ENCODE measurements at places on chromosomes 1 and 21.

- DNase-seq: peak; percentile 1
Measured at GRCh38 chr1:46102769-46103476, 29.5 kb downstream of the PIK3R3 start.

DNA sequence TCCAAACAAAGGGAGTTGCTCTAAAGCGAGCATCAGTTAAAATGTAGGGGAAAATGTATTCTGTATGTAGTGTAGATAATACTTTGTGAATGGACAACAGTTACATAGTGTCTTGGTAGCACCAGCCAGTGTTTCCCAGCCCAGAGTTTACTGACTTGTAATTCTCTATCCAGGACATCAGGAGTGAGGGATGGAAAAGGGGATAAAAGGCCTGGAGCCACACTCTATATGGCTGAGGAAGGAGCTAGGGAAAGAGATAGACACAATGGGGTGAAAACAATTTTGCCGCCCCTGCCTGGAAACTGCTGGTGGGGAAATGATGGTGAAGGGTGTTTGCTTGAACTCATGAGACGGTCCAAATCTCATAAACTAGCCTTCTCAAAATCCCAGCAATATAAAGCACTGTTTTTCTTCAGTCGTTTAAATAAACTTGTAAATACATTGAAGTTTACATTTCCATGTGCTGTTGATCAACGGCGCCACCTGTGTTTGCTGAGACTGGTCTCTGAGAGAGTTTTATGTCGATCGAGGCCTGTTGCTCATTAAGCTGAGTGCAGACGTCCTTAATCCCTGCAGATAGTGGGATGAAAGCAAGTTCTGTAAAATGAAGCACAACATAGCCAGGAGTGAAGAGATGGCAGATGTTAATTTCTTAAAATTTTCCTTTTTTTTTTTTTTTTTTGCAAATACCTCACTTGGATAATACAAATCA, 27.9 kb upstream of the AGO1 start:
- DNase-seq: no peak

- DNase-seq: no peak
Measured at GRCh38 chr1:243991650-243992049, 59.4 kb upstream of the ZBTB18 start.

DNA sequence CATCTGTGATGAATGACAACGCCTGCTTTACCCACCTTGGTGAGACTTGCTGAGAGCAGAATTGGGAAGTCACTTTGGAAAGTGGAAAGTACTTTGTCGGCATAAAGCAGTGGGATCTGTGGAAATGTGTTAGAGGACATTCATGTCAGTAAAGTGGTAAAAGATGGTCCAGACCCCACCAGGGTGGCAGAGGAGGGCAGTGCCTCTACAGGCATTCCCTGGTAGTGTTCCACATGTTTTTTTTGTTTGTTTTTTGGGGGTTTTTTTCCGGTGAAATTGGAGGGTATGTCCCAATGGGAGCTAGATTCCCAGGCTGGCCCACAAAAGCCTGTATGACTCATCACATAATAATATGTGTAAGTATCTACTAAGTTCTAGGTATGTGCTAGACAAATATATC, 80.6 kb downstream of the ELAVL4 start:
- DNase-seq: no peak

DNA sequence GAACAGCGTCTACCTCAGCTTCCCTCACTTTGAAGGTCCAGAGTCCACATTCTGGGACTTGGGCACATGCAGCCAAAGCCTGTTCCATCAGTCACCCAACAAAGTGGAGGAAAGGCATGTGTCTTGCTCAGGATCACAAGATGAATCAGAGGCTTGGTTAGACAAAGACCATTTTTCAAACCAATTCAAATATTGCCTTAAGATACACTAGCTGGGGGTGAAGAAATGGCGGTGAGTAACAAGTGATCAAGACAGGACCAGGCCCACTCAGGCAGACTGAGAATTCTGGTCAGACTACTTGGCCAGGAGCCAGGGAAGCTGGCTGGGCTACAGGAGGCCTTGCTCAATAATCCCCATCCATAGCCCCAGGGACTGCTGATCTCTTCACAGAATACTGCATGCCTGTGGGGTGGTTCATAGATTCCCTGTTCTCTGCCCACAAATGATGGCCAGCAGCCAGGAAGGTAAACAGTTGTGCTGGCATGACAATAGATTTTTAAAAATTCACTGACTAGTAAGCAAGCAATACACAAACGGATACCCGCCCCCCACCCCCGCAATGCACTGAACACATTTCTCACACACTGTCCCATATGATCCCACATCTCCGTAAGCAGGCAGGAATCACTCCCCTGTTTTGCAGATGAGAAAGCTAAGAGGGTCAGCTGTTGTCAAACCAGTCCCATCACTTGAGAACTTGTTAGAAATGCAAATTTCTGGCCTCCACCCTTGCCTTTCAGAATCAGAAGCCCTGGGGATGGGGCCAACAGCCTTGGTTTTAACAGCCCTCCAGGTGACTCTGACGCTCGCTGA, 27.2 kb downstream of the ERI3 start:
- no peak for DNase-seq

DNA sequence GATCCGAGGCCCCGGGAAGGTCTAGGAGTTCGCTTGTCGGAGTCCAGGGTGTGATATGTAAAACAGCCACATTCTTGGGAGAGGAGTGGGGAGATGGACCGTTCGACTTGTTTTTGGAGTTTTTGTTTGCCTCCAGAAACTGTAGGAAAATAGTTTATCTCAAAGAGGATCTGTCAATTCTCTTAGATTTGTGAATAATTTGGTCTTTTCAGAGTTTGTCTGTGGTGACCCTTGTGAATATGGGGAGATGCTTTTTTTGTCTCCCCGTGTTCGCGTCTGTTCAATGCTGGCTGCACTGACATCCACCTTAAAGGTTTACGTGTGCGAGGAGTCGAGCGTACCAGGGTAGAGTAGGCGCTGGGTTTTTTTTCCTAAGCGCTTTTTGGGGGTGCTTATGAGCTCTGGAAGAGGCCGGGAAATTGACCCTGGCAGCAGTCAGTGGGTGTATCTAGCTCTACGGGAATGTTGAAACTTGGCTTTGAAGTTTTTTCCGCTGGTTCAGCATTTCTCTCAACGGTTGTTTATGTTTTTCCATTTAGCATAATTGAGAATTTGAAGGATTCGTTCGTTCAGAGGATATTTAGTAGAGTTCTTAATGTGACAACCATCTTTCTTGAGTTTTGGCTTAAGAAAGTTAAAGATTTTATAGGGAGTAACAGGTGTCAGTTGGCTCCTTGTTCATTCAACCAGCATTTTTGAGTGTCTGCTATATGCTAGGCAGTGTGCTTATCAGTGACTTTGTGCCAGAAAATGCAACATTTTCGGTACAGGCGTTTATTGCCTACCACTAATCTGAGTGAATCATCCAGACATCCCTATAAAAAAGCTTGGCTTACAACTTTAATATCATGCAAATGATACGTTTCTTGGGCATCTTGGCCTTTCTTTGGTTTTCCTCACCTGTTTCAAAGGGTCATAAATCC, 1.2 kb downstream of the SZRD1 start:
- DNase-seq: no peak

- DNase-seq: no peak
Measured at GRCh38 chr1:67729872-67730271, 44.9 kb downstream of the GADD45A start.

- no peak for DNase-seq
Measured at GRCh38 chr1:154712166-154712810, 104.3 kb upstream of the ADAR start.

- no peak for DNase-seq
Measured at GRCh38 chr1:119008483-119009311, 20.6 kb upstream of the TBX15 start.
